ENCODE measurements at places on chromosomes 3 and 15. TPM values are rescaled to one million over a fixed set of nuclear protein-coding genes. Genes with fewer than 3 reads are reported as not detected.

Gene RASL12
- not detected for total RNA-seq

Gene ILDR1
- total RNA-seq = 0.17 TPM

DNA sequence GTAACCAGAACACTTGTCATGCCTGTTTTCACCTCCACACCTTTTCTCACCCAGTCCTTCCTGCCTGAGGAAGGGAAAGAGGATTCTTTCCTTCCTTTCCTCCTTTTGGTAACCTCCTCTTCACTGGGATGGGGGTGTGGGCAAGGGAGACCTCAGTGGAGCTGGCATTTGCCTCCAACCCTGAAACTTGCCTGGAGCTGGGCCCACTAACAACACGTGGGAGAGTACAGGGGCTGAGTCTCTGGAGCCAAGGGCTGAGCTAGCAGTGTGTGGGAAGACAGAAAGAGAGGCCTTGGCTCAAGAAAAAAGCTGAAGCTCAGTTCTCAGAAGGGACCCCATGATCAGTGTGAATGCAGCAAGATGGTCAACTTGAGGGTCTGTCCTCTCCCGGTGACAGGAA lies 86.6 kb upstream of the SLC6A11 start:
- no peak for DNase-seq

GRCh38 chr15:89615135-89615534 lies 39.9 kb downstream of the TICRR start:
- DNase-seq = no peak

DNA sequence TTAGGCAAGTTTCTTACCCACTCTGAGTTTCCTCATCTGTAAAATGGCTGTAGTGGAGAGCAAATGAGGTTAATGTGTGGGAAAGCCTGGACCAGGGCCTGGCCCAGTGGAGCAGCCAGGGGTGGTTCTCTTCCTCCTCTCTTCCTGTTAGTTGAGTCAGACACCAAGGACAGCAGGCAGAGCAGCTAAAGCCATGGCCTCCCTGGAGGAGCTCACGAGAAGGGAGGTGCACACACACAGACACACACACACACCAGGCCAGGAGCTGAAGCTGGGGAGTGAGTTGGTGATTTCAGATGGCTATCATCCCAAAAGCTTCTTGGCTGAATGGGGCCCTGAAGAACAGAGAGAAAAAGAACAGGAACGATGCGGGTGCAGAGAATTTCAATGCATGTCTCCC lies 33.2 kb upstream of the TSPAN3 start:
- no peak for DNase-seq

DNA sequence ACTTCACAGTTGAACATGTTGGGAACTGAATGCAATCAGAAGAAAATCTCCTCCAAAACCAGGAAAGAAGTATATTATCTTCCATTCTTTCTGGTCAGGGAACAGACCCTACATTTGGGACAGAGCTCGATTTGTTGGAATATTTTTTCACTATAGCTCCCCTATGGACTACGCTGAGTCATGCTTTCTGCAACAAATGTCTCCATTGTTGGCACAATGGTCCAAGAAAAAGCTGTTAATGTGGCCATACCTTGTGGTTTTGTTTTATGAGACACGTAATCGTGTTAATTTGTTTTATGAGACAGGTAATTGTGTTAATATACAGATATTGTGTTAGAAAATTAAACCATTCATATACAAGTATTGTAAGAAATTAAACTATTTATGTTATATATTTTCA lies 101.4 kb downstream of the TGFBR2 start:
- DNase-seq = no peak

DNA sequence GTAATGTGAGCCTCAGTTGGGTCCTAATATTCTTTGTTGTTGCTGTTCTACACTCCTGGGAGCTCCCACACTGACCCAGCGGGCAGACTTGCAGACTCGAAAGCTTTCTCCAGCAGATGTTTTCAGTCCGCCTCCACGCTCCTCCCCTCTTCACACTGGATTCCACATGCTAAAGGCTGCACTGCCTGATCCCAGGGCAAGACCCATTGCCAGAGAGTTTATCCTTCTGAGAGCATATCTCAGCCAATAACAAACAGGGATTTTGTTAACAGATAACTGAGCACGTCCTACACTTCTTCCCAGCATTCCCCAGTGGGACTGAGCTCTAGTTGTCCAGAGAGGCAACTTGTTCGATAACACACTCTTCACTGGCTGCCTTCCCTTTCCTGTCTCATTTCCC lies 8.0 kb upstream of the COL6A6 start:
- DNase-seq = no peak

DNA sequence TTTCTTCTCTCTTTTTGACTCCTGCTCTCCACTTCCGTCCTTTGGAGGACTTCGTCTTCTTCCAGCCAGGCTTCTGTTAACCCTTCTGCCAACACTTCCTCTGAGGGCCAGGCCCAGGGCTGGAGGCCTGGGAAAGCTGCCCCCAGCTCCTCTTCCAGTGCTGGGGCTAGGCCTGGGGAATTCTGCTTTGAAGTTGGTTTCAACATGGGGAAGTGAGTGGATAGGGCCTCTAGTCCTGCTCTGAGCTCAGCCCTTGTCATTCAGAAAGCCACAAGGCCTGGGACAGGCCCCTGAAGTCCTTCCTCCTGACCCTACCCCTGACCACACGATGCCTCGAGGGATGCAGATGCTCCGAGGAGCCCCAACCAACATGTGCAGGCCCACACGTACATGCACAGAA lies 53.9 kb upstream of the HERC1 start:
- DNase-seq = no peak

DNA sequence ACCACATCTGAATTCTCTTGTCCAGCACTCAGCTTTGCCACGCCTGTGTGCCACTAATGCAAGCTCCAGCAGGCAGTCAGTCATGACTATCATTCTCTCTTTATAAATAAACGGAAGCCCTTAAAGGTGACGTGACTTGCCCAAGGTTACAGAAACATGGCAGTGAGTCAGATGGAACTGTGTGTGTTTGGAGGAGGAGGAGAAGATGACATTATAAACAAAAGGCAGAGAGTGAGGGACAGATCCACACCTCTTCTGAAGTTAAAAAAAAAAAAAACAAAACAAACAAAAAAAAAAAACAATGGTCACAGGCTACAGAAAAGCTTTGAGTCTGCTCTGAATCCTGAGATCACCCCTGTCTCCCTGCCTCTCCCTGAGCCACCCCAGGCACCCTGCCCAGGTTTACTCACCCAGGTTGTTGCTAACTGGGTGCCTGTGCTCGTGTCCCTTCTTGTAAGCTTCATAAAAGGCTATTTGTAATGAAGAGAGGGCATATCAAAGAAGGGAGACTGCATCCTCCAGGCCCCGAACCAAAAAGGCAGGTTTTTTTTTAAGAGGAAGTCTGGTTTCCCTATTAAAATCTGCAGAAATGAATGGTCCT lies 119.7 kb upstream of the PHLDB2 start:
- no peak for DNase-seq

DNA sequence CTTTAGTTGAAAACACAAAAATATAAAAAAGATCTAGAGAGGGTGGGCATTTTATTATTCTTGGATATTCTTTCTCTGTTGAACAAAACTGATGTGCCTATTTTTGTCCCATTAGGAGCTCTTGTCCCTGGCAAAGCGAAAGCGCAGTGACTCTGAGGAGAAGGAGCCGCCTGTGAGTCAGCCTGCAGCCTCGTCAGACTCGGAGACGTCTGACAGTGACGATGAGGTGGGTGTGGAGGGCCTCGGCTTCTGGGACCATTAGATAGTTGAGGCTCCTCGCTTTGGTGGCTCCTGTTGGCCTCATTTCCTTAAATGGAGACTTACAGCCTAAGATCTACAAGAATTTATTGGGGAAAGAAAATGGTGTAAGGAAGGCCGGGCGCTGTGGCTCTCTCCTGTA lies 21.3 kb downstream of the RTF1 start:
- DNase-seq = no peak

Gene BLOC1S6
- 29.3 TPM for total RNA-seq

DNA sequence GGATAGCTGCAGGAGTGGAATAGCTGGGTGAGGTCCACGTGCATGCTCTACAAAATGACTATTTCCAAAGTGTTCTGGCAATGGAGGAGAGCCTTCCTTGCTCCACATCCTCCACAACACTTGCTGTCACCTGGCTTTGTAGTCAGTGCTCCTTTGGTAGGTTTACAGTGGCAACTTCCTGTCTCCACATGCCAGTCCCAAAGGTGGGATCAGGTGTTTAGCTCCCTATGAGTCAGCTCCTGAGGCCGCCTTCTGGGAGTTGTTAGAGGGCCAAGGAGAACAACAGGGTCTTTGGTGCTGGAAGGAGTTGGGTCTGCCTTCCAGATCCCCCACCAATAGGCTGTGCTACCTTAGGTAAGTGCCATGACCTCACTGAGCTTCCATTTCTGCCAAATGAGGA lies 15.3 kb upstream of the LIMD1 start:
- no peak for DNase-seq

DNA sequence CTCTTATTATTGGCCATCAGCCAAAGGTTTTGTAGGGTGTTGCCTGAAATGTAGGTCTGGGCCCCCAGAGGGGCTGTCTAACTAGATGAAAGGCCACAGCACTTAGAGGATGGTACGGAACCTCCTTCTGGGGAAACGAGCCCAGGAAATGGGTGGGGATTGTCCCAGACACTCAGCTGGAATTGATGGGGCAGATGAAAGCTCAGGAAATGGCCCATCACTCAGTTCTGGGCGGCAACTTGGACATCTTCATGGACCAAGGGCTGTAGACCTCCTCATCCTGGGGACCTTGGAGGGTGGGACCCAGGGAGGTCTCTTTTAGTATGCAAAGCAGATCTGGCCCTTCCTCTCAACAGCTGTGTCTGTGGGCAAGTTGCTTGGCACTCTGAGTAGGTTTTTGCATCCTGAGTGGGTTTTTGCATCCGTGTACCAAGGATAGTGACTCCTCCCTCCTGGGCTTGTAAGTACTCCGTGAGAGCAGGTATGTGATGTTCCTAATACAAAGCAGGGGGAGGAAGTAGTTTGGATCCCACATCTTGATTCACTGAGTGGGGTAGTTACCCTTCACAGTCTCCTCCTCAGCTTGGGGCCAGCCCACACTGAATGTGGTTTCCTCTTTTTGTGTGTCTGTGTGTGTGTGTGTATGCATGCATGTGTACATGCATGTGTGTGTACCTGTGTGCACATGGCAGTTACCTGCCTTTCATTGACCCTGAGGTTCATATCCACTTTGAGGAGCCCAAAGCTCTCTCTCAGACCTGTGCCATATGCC lies 292.0 kb downstream of the RPLP1 start:
- DNase-seq = no peak

Gene CCR8
- total RNA-seq = 0.74 TPM

Gene NOX5
- total RNA-seq = not detected

- no peak for DNase-seq
Observed at GRCh38 chr3:32626631-32627030, 56.0 kb upstream of the DYNC1LI1 start.

- no peak for DNase-seq
Observed at GRCh38 chr3:70919091-70919490, 606.7 kb upstream of the MDFIC2 start.

GRCh38 chr3:155219106-155219505 lies 74.4 kb downstream of the STRIT1 start:
- no peak for DNase-seq

- DNase-seq = no peak
Observed at GRCh38 chr3:1942781-1943180, 155.9 kb upstream of the CNTN4 start.

DNA sequence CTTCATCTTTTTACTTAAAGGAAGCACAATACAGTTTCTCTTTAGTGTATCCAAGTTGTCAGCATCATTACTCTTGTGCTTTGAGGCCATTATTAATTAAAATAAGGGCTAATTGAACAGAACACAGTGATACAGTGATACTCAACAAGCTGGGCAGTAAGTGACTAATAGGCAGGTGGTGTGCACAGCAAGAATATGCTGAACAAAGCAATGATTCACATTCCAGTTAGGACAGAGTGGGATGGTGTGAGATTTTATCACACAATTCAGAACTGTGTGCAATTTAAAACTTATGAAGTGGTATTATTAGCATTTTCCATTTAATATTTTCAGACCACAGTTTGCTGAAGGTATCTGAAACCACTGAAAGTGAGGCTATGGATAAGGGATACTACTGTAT lies 116.9 kb downstream of the PLOD2 start:
- no peak for DNase-seq

GRCh38 chr15:56794165-56794552 lies 60.9 kb upstream of the ZNF280D start:
- DNase-seq = no peak

- no peak for DNase-seq
Observed at GRCh38 chr3:31421314-31422048, 111.2 kb upstream of the STT3B start.

Gene PLAAT1
- total RNA-seq = not detected

Gene CA12
- total RNA-seq = not detected

- no peak for DNase-seq
Observed at GRCh38 chr3:175355801-175356335, 496.7 kb downstream of the NAALADL2 start.

Gene PLXNB1
- total RNA-seq = 2.3 TPM

DNA sequence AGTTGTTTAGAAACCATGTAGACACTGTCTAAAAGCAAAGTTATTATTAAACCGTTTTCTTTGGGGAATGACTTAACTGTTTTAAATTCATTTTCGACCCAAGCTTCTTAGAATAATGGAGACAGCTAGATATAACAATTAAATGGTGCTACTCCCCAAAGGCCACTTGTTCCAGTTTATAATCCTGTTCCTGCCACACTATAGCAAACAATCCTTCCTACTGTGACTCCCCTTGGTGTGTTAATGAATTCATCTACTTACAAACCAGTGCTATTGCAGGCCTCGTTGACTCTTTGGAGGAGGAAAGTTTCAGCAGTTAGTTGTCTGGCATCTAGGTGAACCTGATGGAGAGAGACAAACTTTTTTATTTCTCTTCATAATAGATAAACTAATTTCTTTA lies 25.2 kb upstream of the CLSTN2 start:
- DNase-seq = no peak

DNA sequence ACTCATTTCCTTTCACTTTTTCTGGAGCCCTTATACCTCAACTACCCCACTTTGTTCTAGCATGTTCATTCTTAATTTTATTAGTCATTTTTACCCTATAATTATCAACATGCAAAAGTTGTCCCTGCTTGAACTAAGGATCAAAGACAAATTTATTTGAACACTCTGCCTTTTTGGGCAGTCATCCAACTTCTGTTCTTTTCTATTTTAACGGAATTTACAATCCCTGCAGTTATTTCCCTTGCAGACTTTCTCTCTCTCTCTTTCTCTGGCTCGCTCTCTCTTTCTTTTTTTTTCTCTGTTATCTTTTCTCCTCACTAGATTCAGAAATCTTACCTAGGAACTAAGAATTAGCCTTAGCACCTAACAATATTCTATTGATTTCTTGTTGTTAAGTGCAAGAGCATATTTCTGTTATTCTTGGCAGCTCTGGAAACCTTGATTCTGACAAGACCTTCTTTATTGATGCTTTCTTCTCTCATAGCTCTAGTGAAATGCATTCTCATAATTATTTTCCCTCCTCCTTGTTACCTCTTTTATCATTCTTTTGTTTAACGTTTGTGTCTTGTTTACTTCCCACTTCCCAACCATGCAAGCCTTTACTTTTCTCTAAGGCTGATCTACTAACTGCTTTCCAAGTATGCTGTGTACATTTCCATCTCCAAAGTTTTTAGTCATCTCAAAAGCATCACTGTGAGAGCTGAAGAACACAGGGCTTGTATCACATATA lies 951.6 kb downstream of the DIPK2A start:
- DNase-seq = no peak

DNA sequence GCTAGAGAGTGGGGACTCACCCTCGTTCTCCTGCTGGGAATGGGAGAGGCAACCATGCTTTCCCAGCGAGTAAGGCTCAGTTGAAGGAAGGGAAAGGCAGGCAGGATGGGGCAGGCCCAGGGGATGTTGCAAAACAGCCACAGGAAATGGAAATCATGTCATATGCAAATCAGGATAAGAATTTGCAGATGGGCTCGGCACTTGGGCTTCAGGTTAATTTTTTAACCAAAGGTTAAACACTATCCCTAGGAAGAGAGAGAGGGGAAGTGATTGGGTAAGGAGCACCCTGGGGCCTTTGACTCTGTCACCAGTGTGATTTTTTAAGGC lies 14.6 kb upstream of the PLA2G4E start:
- DNase-seq = no peak

Gene PLSCR5
- not detected for total RNA-seq

Measured in activated CD4-positive, alpha-beta T cell treated with anti-CD3 and anti-CD28 coated beads, Interleukin-2, amount 10 ng/mL, durations not matched to agents 7 days and 5 days (primary cell).